Activated T-cell treated with anti-CD3 and anti-CD28 coated beads, Interleukin-2, amount 50 U/mL, for 24 hours (primary cell): ENCODE measurements at places on chromosomes 2 and 18.

DNA sequence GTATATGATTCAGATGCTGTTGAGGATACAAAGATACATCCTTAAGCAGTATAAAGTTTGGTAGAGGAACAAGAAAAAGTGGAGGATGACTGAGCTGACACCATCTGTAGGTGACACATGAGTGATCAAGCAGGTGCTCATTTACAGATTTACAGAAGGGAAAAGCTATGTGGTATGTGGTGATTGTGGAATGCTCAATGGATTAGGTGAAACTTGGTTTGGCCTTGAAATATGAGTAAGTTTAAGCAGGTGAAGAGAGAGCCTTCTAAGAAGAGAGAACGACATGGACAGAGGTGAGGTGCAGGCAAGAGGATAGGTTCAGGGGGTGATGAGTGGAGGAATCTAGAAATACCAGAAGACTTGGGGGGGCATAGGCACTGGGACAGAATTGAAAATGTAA lies 5.9 kb downstream of the ASXL3 start:
- no peak for DNase-seq

DNA sequence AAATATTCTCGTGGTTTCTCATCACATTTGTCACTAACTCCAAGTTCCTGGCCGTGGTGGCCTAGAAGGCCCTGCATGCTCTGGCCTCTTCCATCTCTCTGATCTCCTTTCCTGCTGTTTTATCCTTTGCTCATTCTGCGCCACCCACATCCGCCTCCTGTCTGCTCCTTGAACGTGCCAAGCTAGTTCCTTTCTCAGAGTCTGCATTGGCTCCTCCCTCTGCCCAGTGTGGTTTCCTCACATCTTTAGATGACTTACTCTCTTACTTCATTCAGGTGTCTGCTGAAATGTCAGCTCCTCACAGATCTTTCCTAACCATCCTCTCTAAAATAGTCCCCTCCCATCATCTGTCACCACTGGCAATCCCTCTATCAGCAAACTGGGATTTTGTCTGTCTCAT lies 158.6 kb upstream of the RBMS1 start:
- peak; percentile 63 for DNase-seq

- DNase-seq = no peak
Observed at GRCh38 chr2:127879899-127880298, 5.9 kb downstream of the AMMECR1L start.

GRCh38 chr2:37318401-37318800 lies 6.2 kb downstream of the PRKD3 start:
- DNase-seq = no peak

GRCh38 chr2:2769481-2770431 lies 438.7 kb upstream of the MYT1L start:
- DNase-seq = no peak

GRCh38 chr2:40101131-40101575 lies 322.1 kb upstream of the THUMPD2 start:
- no peak for DNase-seq

- DNase-seq = peak; percentile 32
Observed at GRCh38 chr2:19955544-19956422, 34.1 kb downstream of the WDR35 start.
